CD4-positive, alpha-beta T cell treated with Interferon gamma for 1 hour (primary cell): ENCODE measurements at places on chromosomes 11 and 22.

- DNase-seq: no peak
Measured at GRCh38 chr11:19524171-19524671, 188.4 kb upstream of the NAV2 start.

GRCh38 chr11:130519128-130519932 is 70.9 kb downstream of the ADAMTS15 start:
- DNase-seq: no peak

DNA sequence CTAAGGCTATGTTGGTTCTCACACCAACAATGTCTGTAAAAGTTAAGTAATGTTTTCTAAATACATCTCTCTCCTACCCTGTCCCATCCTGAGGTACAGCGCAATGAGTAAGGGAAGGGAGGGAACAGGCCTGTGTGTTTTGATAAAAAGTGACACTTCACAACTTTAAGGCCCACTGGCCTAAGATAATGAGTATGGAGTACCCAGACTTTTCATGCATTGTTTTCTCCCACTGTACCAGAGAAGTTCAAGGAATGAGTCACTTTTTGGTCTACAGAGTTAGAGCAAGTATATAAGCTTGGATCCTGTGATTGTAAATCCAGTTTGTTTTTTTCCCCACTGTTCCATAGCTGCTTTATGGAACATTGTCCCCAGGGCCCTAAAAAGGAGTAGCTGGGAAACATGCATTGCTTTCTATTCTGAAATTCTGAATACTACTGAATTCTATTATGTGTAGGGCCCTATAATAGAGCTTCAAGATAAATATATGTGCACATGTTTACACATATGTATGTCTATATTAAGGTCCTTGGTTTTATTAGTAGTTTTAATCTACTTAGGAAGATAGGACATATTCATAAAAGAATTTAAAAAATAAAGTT is 29.8 kb downstream of the KCNE3 start:
- DNase-seq: no peak

- DNase-seq: no peak
Measured at GRCh38 chr22:42039271-42039670, 31.3 kb downstream of the NAGA start.

DNA sequence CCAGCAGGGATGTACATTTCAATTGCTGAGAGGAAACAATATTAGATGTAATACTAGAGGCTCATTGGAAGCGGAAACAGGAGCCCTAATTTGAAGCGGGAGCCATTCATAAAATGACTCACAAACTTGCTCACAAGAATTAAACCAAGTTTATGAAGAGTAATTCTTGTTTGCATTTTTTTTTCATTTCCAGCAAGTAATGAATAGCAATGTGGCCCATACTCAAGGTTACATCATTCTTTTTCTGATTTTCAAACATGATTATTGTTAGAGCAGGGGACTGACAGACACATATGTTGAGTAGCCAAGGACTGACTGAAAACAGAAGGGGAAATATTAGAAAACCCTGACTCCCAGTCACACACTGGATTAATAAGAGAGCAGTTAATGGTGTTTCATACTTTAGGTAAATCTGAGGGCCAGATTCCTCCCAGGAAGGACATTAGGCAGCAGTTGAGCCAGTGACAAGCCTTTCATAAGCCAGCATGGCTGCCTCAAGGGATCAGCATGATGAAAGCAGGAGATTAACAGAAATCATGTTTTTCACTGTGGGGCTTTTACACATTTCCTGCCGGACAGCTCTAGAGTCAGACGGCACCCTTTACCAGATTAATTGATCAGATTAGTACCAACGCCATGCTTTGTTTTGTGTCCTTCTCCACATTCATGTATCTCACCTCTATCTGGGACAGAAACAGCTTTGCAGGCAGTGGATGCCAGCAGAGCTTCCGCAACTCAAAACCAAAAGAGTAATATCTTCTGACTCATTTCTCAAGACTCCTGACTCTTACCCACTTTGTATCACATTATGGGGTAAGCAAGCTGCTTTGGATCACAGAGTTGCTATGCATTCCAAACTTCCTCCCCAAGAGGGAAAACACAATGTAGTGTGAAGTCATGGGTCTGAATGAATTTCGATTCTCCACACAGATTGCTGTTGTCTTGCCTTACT is 831.6 kb downstream of the KCNA4 start:
- no peak for DNase-seq
